ENCODE measurements at places on chromosomes 2 and 18.

DNA sequence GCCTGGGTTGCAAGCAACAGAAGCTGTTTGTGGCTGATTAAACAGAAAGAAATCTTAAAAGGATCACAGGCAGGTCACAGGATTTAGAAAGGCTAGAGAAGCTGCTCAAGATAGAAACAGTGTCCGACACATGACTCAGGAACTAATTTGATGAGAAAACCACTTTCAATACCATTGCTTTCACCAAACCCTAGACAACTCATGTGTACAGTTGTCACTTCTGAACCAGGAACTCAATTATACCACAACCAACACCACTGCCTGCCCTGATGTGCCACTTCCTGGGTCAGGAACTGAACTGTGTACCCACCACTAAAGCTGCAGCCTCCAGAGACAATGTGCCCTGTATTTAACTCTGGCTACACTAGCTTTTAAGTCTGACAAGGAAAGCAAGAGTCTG lies 56.0 kb downstream of the TMEM247 start:
- DNase-seq = no peak

GRCh38 chr2:202632682-202633290 lies 2.0 kb upstream of the FAM117B start:
- peak; percentile 59 for DNase-seq

GRCh38 chr2:27291865-27292264 lies 9.6 kb downstream of the TRIM54 start:
- no peak for DNase-seq

DNA sequence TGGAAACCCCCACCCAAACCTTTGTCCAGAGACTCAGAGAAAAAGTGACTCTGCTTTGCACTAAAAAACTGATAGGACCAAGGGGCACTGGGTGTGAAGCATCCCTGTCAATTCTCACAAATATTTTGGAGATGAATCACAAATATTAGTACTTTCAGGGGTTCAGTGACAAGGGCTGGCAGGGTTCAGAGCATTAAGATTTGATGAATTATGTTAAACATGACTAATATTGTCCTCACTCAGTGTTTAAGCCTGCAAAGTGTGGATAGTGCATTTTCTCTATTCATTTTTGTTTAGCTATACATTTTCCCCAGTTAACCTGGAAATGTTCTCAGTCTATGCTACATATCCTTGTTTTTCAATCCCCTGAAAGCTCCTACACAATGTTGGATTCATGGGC lies 65.3 kb upstream of the CCDC68 start:
- no peak for DNase-seq

DNA sequence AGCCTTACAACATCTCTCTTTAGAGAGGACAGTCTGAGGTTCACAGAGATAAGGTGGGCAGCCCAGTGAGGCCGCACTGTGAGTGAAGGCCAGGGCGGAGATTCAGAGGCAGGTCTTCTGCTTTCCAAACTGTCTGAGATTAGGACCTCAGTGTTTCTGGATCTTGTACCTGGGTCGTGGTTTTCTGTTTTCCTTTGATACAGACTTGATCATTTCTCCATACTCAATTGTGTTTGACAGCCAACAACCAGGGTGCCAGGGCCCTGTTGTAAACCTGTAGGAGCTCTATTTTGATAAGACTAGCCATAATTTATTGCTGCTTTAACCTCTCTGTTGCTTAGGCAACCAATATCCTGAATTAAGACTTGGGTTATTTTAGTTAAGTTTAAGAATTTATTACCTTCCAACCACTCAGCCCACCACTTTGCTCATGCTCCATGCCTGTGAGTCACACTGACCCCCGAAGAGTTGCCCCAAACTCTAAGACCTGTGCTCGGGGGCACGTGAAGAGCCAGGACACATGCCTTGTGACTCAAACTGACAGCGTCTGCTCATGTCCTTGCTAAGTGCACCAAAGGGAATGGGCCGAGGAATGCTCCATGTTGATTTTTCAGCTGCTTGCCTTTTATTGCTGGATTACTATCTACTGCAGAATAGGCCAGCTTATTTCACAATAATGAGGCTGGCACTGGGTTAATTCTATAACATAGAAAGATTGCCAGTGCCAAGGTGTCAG lies 248.6 kb downstream of the BCL2 start:
- DNase-seq = no peak

DNA sequence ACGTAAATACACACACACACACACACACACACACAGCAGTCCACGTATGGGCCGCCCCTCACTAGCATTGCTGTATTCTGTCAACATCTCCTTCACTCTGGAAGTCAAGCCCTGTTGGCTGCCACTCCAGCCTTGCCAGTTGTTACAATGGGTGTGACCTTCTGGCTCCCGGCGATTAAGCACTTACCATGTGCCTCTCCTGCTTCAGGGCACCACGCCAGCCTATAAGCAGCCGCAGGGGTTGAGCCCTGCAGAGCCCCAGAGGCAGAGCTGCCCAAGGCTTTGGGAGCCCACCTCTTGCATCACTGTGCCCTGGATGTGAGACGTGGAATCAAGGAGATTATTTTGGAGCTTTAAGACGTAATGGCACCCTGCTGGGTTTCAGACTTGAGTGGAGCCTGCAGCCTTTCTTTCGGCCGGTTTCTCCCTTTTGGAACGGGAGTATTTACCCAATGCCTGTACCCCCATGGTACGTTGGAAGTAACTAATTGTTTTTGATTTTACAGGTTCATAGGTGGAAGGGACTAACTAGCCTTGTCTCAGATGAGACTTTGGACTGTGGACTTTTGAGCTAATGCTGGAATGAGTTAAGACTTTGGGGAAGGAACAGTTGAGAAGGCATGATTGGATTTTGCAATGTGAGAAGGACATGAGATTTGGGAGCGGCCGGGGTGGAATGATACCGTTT lies 54.5 kb upstream of the ROCK2 start:
- peak; percentile 72 for DNase-seq

DNA sequence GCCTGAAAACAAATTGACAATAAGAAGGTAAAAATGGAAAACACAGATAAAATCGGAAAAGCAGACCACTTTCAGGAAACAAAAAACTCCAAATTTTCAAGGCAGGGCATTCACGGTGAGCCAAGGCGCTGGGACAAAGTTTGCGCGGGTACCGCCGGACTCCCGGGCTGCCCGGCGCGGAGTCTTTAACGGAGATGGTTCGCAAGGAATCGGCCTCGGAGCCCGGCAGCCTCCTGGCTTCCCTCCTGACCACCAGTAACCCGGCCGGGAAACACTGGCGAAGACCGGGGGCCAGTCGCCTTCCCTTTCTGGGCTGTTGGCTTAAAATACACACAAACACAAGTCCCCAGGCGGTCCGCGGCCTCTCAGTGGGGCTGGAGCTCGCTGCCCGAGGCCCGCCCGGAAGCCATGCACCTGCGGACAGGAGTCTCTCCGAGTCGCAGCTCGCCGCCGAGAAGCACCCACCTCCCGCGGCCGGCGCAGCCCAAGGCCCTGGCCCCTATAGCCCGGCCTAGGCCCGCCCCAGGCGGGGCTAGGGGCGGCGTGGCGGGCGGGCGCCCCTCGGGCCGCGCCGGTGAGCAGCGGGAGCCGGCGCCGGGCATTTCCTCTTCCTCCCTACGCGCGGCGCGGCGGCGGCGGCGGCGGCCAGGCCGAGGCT lies 622 bp upstream of the KCMF1 start:
- DNase-seq = peak; percentile 80

- no peak for DNase-seq
These were observed 78.0 kb downstream of the TMEM182 start for GRCh38 chr2:102839668-102840388.

DNA sequence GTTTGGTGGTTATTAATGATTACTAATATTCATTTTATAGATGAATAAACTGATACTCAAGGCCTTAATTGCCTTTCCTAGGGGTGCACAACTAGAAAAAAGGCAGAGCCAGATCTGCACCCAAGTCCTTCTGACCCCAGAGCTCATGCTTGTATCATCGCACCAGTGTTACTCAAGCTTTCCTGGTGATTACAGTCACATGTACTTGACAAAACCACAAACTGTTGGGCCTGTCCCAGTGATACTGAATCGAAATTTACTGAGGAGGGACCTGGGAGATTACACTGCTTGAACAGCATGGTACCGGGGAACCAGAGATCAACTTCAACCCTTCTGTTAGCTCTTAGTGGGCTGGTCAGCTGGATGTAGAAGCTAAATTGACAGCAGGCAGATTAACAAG lies 33.7 kb downstream of the FASTKD2 start:
- no peak for DNase-seq

GRCh38 chr2:188478724-188479123 lies 187.1 kb downstream of the GULP1 start:
- DNase-seq = no peak

DNA sequence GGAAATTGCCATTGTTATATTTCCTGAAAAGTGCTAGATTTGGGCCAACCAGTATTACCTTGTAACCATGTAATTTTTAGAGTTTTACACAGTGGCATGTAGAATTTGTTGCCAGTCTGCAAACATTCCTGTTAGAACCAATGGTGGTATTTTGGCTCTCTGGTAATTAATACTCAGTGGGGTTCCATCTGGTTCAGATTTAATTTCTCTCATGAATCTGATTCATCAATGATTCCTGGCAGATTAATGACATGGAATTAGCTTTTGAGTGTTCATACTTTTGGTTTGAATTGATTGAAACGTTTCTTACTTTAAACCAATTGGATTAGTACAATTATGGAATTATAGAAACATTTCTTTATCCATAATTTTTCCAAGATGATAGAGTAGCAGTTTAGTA lies 93.2 kb downstream of the MC4R start:
- no peak for DNase-seq

- no peak for DNase-seq
These were observed 1.3 kb upstream of the PRSS56 start for GRCh38 chr2:232518844-232519243.

DNA sequence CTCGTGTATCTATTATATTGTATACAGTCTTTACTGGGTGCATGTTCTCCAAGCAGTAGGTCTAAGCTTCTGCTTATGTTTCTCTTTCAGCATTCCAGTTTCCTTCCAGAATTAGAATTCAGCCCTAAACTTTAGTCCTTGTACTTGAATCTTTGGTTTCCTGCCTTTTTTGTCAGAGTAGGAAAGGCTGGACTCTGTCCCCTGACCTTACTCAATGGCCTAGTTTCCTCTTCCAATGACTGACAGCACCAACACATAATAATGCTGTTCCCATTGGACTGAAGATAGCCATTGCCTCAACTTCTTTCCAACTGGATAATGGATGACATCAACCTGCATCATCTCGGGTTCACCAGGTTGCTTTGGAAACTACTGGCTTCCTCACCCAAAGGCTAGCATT lies 217.0 kb downstream of the FIGN start:
- DNase-seq = no peak

- no peak for DNase-seq
These were observed 11.4 kb downstream of the UBE2F start for GRCh38 chr2:237978058-237978712.

GRCh38 chr2:20065885-20066602 lies 14.6 kb upstream of the LAPTM4A start:
- DNase-seq = peak; percentile 77

GRCh38 chr2:164903204-164903603 lies 52.1 kb downstream of the SLC38A11 start:
- DNase-seq = no peak
